ENCODE measurements at places on chromosomes 2 and 18.

DNA sequence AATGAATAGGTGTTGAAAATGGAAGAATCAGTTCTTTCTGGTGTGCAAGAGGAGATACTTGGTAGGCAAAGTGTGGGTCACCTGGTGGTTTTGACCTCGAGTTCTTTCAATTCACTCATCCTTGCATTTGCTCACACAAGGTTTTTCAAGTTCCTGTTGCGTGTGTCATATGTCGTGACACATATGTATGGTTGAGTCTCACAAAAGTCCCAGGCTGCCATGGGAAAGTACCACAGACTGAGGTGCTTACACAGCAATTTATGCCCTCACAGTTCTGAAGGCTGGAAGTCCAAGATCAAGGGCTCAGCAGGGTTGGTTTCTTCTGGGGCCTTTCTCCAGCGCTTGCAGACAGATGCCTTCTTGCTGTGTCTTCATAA, 64.4 kb downstream of the NCK2 start:
- no peak for DNase-seq

- DNase-seq: peak; percentile 84
Measured at GRCh38 chr2:24409700-24410556, 49.6 kb upstream of the ITSN2 start.

DNA sequence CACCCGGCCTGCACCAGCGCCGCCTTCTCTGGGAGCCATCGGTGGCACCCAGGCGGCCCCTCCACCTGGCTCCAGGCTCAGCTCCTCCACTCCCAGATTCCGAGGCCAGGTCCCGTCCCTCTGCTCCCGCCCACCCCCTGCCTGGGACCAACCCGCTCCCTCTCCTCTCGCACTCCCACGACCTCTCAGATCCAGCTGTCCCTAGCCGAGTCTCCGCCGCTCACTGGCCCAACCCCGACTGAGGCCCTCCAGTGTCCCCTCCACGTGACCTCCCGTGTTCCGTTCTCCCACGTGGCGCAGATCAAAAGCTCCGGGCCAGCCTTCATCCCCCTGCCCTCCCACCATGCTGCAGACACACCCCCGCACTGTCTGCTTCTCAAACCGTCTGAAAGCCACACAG, 14.4 kb upstream of the SALL3 start:
- no peak for DNase-seq

DNA sequence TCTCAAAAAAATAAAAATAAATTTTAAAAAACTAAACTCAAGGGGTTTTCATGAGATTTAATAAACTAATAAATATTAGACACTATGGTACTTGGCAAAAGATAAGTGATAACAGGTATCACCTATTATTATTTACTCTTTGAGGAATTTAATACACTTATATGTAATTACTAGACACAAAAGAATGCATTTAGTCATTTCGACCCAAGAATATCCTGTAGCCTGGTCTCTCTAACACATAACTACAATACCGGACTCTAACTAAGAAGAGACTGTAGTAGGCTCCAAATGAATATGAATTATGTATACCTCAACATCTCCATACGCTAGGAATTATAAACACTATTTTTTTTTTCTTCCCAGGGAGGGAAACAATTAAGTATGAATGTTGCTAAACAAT, 850.7 kb downstream of the CPS1 start:
- DNase-seq: no peak

DNA sequence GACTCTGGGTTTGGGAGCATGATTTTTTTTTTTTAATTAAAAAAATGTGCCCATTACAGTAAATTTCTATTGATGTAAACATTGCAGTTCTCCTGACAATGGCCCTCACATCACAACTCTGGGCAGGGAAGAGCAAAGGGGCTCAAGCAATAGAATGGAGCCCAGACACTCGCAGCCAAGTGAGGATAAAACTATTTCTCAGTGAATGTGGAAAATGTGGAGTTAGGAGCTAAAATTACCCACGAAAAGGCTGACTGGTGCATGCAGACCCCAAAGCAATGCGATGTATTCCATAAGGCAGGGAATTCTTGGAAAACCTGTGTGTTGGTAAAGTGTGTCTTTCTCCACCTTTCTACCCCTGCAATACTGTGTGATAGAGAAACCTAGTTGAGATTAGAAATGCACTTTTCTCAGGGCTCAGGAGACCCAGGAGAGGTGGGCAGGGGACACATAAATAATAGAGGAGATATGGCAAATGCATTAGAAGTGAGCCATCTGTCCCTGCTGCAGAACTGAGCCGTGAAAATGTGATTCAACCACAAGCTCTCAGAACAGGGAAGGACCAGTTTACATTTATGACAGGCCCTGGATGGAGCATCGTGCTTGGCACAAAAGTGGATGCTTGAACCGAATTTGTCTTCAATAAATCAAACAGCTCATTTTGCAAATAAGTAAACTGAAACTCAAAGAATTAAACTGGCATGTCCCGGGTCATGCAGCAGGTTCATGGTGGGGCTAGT, 100.1 kb downstream of the MYCN start:
- DNase-seq: no peak

DNA sequence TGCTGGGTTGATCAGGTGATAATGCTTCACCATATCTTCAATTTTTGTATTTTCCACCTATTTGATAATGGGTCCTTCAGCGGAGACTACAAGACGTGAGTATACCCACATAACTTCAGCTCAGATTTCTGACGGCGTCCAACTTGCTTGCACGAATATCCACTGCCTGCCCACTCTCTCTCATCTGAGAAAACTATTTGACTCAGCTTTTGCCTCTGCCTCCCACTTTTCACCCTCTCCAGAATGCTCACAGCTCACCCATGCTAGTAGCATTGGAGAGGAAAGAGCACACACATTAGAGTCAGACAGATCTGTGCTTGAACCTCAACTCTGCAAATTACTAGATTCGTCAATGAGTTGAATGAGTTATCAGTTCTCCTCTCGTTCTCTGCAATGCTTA, 166.8 kb downstream of the BCL2 start:
- no peak for DNase-seq

GRCh38 chr2:134120733-134121630, 132.9 kb upstream of the MGAT5 start:
- peak; percentile 68 for DNase-seq

- DNase-seq: no peak
Measured at GRCh38 chr2:219296142-219296541, 13.1 kb downstream of the PTPRN start.

- no peak for DNase-seq
Measured at GRCh38 chr2:59395119-59395518, 1154.0 kb upstream of the FANCL start.

GRCh38 chr18:59799383-59800015, 100.3 kb upstream of the PMAIP1 start:
- DNase-seq: no peak

GRCh38 chr2:190765386-190766173, 115.0 kb upstream of the GLS start:
- peak; percentile 64 for DNase-seq

- DNase-seq: no peak
Measured at GRCh38 chr2:214630402-214631045, 179.0 kb downstream of the BARD1 start.

GRCh38 chr2:65537651-65538385, 105.4 kb upstream of the SPRED2 start:
- DNase-seq: peak; percentile 39

DNA sequence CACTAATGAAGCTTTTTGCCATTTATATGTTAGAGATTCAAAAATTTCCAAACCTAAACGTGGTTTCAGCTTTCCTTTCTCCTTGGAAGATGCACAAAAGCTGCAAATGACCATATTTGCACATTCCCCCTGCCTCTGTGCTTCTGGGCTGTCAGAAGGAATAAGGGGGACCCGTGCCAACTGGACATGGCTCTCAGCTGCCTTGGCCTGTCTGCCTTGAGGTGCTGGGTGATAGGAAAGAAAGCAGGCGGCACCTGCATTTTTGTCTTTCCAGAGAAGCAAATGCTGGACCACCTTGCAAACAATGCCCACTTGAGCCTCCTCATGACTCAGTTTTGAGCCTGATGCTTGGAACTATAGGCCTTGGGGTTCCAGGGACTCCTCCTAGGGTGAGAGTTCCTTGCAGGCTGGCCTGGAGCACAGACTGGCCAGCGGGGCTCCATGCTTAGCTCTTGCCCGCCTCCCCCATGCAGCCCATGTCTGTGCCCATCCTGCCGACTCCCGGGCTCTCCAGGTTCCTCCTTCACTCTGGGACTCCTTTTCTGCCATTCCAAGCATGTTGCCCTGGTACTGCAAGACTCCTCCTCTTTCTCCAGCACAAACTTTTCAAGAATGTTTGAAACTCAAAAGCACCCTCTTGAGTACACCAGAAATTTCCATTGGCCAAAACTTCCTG, 109.0 kb upstream of the EPAS1 start:
- DNase-seq: no peak

DNA sequence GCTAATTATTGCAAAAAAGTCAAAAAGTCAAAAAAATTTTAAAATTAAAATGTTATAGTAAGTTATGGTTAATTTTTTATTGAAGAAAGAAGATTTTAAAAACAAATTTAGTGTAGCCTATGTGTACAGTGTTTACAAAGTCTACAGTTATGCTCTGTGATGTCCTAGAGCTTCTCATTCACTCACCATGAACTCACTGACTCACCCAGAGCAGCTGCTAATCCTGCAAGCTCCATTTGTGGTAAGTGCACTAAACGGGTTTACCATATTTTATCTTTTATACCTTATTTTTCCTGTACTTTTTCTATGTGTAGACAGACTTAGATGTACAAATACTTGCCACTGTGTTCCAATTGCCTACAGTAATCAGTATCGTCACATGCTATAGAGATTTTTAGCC, 788.2 kb downstream of the DSC3 start:
- DNase-seq: no peak

GRCh38 chr2:161237392-161238264, 70.6 kb upstream of the PSMD14 start:
- peak; percentile 38 for DNase-seq

DNA sequence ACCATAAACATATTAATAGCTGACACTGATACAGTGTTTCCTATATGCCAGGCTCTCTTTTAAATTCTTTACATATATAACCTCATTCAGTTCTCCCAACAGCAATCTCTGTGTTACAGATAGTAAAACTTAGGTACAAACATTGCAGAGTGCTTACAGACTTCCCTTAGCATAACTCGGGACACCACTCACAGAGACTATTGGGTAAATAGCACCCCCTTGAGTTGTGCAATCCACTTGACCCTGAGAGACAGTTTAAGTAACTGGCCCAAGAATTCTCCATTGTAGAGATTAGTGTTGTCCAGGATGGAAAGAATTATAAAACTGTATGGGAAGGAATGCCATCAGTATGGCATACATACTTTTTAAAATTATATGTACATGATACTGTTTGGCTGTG, 110.1 kb downstream of the POLE4 start:
- no peak for DNase-seq

DNA sequence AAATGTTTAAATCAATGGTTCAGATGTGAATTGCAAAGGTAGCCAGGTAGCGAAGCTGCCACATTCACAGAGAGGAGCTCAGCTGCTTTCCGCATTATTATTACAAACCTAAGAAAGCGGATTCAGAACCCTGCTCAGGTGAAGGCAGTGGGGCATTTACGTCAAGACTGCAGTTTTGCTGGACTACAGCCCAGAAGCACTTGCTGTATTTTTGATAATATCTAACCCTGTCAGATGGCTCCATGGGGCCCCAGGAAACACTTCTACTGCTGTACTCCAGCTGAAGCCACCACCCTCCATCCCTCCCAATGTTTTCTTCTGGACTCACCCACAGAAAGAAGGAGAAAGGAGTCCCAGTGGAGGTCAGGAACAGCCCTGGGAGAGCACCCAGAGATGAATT, 96.9 kb downstream of the TPO start:
- no peak for DNase-seq

GRCh38 chr18:9105420-9105819, 2.9 kb downstream of the NDUFV2 start:
- DNase-seq: no peak

- peak; percentile 67 for DNase-seq
Measured at GRCh38 chr2:218289639-218290315, 2.5 kb downstream of the TMBIM1 start.

- DNase-seq: no peak
Measured at GRCh38 chr2:47039489-47039870, 115.6 kb downstream of the STPG4 start.

DNA sequence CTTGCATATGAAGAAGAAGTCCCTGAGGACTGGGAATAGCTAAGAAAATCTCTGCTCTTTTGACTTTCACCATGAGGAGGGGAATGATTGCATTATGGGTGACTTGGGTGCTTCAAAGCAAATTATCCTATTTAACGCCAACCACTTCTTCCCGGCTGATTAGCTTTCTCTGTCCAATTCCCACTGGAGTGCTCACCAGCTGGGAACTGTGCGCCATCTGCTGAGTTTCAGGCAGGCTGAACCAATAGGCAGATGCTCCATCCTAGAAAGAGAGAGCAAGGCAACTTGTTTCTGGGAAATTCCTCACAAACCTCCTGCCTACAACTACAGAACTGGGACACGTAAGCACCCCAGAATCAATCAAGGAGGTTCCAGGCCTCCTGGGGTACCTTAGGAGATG, 49.4 kb downstream of the POLE4 start:
- DNase-seq: no peak

- DNase-seq: peak; percentile 94
Measured at GRCh38 chr2:38572167-38572566, 30.6 kb downstream of the HNRNPLL start.

DNA sequence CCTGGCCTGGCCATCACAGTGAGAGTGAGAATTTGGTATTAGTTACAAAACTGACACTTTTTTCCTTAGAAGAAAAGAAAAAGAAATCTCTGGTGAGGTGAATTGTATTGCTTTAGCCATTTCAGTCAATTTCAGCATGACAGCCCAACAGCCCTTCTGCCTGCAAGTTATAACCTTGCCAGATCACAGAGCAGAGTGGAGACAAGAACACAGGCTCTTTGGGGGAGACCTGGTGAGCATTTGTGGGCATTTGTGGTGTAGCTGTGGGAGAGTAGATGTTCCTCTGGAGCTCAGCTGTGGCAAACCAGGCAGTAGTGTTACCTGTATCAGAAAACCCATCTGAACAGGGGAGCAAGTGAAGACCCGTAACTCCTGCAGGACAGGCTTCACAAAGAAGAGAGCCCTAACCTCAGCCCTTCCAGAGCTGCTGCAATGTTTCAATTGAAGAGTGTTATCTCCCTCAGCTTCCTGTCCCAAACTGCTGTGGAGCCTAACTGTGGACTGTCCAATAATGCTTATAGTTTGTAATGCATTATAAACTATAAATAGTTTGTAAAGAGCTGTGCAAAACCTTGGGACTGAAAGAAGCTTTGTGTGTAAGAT, 22.8 kb upstream of the DLX1 start:
- no peak for DNase-seq

DNA sequence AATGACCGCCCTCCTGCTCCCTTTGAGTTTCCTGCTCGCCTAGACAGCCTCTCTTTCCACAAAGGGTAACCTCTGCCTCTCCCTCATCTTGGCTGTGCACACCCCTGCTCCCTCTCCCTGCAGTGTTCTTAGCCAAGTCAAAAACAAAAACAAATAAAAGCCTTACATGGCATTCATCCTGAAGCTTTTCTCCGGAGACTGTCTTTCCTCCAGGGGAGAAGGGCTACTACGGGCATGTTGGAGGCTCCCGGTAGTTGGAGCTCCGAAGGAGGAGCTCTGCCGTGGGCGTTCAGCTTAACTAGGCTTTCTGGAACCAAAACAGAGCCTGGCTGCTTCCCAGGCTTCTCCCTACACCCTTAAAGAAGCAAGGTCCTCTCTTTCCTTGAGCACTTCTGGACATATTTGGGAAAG, 104.2 kb downstream of the TPGS2 start:
- DNase-seq: peak; percentile 43

GRCh38 chr2:1974397-1974796, 230.1 kb upstream of the PXDN start:
- DNase-seq: peak; percentile 88

All from fibroblast of pulmonary artery (primary cell).